ENCODE measurements at places on chromosomes 7 and 10.
A peak's percentile ranks its signal among the peaks of the same experiment; 100 is the strongest.

DNA sequence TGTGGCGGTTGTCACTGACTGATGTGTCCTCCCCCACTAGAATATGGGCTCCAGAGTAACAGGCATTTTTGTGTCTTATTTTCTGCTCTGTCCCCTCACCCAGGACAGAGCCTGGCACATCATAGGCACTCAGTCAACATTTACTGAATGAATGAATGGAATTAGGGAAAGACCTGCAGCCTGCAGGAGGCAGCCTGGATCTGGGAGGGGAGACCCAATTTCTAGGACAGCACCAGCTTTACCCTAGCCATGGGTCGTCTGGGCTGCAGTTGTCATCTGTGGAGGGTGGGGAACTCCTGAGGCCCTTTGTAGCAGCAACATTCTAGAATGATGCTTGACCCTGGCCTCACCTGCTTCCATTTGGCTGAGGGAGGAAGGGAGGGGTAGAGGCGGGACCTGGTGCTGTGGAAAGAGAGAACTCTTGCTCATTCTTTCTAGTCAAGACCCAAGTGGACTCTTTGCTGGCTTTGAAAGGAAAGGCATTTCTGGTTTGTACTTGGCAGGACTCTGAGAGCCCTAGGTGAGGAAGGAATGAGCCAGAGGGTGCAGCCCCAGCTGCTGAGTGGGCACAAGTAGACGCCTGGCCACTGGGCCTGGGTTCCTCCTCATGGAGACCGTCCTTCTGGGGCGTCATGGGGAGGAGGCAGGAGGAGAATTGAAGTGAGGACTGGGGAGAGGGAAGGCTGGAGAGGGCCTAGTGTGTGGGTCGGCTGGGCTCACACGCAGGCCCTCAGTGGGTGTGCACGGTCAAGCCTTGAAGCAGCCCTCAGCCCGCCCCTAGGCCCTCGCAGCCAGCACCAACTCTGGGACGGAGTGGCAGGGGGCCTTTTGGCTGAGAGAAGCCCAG lies 8.9 kb downstream of the FGF8 start:
- no peak for DNase-seq

DNA sequence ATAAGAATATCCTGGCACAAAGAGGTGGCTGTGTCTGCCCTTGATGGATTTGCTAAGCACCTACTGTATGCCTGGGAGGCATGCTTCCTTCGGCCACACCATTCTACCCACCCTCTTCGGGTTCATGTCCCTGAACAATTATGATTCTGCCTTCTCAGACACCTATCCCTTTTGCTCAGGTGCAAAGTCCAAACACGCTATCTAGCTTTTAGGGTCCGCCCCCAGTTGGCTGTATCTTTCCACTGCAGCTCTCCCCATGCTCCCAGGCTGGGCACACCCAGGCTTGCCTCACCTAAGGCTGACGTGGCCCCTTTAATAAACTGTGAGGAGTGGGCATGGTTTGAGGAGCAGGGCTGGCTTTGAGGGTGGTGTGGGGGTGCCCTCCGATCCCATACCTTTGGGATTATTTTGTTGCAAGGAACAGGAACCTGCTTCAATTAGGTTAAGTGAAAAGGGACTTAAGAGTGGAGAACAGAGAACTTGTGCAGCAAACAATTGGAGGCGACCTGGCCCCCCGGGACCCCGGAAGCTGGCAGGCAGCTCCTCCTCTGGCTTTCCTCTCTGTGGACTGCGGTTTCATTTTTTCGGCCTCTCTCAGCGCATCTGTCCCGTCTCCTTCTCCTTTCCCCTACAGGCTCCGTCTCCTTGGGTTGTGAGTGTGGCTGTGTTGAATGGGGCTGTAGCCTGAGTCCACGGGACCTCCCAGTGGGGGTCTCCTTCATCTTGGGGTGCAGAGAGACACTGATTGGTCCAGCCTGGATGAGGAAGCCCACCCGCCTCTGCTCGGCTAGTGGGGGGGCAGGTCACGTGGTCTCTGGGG lies 3.8 kb downstream of the CLIP2 start:
- DNase-seq, result no peak

DNA sequence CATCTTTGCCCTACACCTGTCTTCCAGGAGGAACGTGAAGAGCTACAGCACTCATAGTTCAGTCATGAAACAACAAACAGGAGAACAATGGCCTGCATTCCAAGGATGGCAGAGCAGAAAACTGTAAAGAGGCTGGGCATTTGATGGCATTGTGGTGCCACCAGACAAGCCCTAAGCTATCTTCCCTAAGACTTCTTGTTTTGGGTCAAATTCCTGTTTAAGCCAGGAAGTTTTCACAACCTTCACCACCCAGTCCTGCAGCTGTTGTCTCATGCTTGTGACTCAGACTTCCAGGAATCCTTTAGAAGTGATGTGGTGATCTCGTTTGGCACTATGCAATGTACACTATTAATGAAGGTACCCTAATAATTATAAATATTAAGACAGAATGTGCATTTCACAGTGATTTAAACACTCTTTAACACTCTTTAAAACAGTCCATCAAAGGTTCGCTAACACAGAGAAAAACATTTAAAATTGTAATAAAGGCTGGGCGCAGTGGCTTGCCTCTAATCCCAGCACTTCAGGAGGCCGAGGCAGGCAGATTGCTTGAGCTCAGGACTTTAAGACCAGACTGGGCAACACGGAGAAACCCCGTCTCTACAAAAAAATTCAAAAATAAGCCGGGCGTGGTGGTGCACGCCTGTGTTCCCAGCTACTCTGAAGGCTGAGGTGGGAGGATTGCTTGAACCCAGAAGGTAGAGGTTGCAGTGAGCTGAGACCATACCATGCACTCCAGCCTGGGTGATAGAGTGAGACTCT lies 2.7 kb upstream of the HERPUD2 start:
- peak; percentile 49 for DNase-seq

DNA sequence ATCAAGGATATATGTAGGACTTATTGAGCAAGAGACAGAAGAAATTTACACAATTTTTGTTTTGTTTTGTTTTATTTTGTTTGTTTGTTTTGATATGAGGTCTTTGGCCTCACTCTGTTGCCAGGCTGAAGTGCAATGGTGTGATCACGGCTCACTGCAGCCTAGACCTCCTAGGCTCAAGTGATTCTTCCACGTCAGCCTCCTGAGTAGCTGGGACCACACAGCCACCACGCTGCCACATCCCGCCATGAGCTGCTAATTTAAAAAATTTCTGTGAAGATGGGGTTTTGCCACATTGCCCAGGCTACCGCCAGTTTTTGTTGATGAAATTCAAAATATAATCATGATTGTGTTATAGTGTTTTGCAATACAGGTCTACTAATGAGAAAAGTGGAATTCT lies 54.9 kb downstream of the ZNF487 start:
- DNase-seq, result no peak

- no peak for DNase-seq
These were observed 143.7 kb downstream of the DNAJB6 start for GRCh38 chr7:157480371-157481050.

DNA sequence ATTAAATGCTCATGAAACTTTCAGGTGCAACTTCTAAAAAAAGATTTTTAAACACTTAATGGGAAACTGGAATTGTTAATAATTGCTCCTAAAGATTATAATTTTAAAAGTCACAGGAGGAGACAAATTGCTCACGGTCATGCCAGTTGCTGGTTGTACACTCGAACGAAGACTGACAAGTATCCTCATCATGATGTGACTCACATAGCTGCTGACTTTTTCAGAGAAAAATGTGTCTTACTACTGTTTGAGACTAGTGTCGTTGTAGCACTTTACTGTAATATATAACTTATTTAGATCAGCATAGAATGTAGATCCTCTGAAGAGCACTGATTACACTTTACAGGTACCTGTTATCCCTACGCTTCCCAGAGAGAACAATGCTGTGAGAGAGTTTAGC lies 79.3 kb downstream of the ITGB8 start:
- no peak for DNase-seq

GRCh38 chr10:26156019-26156418 lies 60.6 kb upstream of the GAD2 start:
- no peak for DNase-seq

GRCh38 chr7:117669818-117670217 lies 190.0 kb downstream of the CFTR start:
- DNase-seq, result no peak

GRCh38 chr7:782718-783449 lies 49.4 kb upstream of the SUN1 start:
- DNase-seq, result no peak

- DNase-seq, result no peak
These were observed 22.3 kb downstream of the ACADSB start for GRCh38 chr10:123031124-123031523.

DNA sequence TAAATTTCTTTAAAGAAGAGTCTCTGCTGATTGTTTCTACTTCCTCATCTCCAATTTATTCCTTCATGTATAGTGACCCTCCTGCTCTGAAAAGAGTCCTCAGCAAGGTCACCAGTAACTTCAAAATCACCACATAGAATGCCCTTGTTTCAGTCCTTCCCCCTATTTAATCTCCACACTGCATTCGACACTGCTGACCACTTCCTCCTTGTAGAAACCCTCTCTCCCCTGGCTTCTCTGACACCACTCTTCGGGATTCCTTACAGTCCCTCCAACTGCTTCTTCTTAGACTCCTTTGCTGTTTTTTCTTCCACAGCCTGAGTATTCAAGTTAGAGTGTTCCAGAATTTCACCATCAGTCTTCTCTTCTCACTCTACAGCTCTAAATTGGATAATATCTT lies 89.5 kb downstream of the VPS41 start:
- DNase-seq, result no peak

- DNase-seq, result no peak
These were observed 69.8 kb upstream of the PCGF5 start for GRCh38 chr10:91150631-91151030.

GRCh38 chr7:155189590-155189989 lies 108.1 kb upstream of the INSIG1 start:
- no peak for DNase-seq

- DNase-seq, result no peak
These were observed 421.5 kb downstream of the LRMDA start for GRCh38 chr10:75852851-75853484.

DNA sequence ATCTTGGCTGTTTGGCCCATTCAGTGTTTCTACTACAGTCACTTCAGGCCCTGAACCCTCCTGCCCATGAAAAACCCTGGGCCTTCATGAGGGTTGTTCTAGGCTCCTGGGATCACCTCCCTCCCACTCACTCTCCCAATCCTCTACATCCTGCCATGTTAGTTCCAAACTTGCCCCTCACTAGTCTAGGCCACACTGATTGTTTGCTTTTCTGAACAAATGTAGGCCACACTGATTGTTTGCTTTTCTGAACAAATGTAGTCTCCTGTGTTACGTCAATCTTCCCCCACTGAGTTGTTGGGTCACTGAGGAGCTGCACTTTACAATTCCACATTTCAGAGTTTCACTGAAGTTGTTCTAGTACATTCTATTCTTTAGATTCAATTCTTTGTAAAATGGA lies 5.3 kb upstream of the ALDH18A1 start:
- DNase-seq, result no peak

- peak; percentile 4 for DNase-seq
These were observed 251.1 kb upstream of the LRRN3 start for GRCh38 chr7:110839866-110840265.

GRCh38 chr7:55449992-55450535 lies 84.9 kb downstream of the LANCL2 start:
- no peak for DNase-seq

- DNase-seq, result no peak
These were observed 2.2 kb downstream of the ARHGAP21 start for GRCh38 chr10:24721229-24722106.

GRCh38 chr7:33757563-33758165 lies 147.7 kb upstream of the BMPER start:
- DNase-seq, result peak; percentile 23

- DNase-seq, result no peak
These were observed 9.0 kb downstream of the PPP1R17 start for GRCh38 chr7:31695859-31696614.

Measured in hepatic stellate cell (primary cell).